ENCODE measurements at places on chromosomes 1 and 21.

- DNase-seq, result no peak
Observed at GRCh38 chr1:228145463-228146416, 4.0 kb upstream of the GJC2 start.

DNA sequence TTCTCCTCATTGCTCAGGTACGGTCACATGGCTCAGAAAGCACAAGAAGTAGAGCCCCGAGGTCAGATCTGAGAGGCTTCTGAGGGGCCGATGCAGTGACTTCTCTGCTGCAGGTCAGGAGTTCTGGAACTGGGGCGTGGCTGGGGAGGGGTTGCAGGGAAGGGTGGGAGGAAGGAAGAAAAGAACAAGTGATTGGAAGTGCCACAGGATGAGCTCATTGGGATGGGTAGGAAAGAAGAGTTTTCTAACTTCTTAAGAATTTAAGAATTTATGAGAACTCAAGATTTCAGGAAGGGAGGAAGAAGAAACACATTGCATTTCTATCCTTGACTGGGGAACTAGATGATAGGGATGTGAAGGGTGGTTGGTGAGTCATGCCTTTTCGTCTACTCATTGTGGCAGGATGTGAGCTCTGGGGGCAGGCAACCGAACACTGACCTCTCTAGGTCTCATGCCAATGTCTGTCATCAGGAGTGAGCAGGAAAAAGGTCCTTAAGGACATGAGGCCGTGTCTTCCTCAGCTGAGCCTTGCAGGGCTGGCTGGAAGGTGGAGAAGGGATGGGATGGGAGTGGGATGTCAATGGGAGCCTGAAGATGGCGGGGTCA lies 497 bp downstream of the FCRLB start:
- DNase-seq, result no peak

DNA sequence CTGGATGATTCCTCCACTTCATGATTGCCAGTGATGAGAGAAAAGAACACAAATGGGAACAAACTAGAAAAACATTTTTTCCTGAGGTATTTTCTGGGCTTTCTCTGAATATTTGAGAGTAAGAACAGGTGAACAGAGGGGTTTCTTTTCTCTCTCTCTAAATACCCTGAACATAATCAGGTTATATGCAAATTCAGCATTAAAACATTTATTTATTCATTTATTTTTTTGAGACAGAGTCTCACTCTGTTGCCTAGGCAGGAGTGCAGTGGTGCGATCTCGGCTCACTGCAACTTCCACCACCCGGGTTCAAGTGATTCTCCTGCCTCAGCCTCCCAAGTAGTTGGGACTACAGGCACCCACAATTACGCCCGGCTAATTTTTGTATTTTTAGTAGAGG lies 5.8 kb upstream of the LEFTY2 start:
- no peak for DNase-seq

GRCh38 chr1:61323681-61324328 lies 241.4 kb downstream of the NFIA start:
- DNase-seq, result no peak

DNA sequence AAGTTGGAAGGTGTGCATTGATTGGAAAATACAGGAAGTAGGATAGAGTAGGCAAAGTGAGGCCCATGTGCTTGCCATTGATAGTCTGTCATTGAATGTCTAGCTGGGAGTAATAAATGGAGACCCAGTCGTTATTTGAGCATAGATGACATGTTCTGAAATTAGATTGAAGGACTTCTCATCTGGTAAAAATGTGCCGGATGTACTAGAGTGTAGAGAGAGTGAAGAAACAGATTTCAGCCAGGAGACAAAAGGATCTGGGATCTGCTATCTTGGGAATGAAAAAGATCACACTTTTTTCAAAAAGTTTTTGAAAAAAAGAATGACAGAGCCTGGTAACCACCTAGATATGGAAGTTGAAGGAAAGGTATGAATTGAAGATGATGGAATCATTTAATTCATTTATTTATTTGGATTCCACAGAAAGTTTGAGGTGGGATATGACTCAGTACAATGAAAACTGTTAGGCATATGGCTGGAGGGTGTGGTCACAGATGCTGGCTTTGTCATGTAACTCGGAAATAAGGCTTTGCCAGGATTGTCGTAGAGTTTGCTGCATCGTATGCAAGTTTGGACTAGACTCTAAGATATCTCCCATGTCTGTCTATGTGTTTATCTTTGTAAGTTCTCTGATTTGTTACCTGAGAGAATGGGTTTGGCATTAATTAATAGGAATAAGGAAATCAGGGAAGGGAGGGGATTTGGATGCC lies 137.1 kb downstream of the PBX1 start:
- no peak for DNase-seq

GRCh38 chr21:31974454-31974985 lies 101.7 kb downstream of the HUNK start:
- DNase-seq, result no peak

DNA sequence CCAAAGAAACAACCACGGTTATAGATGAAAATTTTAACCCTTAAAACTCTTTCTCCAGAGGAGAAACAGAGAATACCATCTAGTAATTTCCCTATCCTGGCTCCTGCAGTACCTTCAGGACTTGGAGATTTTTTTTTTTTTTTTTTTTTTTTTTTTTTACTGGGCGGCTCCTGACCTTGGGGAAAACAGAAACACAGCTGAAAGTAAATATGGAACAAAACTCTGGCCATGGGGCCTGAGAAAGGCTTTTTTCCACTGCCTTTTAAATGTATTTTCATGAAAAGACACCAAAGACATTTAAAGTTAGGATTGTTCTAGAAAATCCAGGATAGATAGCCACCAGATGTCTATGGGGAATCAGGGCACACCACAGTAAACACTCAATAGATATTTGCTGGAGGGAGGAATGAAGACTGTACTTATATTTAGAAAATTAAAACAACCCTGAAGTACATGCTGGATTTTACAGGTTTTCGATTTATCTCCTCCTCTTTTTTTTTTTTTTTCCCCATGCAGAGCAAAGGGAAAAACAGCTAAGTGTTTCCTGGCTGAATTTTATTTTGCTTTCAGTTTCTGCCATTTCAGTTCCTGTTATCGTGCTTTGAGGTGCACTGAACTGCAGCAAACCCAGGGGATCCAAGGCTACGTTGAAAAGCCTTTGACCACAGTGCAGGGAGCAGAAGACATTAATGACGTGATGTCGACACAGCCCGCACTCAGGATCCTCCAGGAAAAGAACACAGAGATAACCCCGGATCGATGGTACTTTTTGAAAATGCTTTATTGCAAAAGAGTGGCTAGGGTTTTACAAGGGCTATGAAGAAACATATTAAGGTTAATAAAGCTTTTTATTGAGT lies 35.7 kb upstream of the CNN3 start:
- no peak for DNase-seq

GRCh38 chr1:117037802-117038201 lies 22.3 kb upstream of the TTF2 start:
- no peak for DNase-seq

DNA sequence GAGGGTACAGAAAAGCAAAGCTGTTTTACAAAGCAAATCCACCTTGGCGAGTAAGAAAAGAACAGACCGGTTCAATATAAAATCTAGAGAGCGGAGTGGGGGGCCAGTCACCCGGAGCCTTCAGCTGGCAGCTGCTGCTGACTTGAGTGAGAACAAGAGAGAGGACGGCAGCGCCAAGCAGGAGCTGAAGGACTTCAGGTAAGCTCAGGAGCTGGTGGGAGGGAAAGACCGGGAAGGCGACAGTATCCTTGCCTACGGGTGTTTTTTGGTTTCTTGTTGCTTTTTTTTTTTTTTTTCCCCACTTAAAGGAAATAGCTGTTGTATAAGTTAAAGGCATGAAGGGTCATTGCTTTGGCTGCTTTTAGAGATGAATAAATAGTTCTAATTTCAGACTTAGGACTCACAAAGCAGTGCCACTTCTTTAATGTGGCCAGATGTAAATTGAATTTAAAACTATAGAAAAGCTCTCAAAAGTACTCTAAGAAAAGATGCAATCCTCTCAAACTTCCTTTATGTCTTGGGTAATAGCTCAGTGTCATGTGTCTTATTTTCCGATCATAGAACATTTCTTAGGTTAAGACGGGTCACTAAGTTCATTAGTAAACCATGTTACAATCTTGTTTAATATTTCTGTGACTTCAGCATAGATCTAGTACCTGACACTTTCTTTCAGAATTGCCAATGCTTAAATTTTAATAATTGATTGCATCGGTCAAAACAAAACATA lies 82.8 kb downstream of the PRDM2 start:
- DNase-seq, result no peak

- no peak for DNase-seq
Observed at GRCh38 chr1:194477908-194478307, 1291.5 kb upstream of the B3GALT2 start.

DNA sequence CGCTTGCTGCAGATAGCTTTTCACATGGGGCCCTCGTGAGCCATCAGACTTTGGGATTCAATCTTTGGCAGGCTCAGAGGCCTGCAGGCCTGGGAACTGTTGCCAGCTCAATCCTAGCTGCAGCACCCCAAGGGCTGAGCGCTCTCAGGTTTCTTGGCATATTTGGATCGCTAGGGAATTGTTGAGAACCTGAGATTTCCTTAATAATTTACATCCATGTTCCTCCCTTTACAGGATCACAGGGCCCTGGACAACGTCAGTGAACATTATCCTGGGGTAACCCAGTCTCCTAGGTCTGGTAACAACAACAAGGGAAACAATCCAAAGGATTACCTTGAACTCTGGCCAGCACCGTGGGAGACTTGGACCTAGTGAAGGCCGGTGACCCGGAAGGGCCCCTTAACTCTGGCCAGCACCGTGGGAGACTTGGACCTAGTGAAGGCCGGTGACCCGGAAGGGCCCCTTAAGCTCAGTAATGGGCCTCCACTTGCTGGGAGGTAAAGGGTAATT lies 49.3 kb upstream of the NEK2 start:
- DNase-seq, result no peak

- DNase-seq, result no peak
Observed at GRCh38 chr1:214573386-214574318, 22.2 kb upstream of the PTPN14 start.

GRCh38 chr1:206783506-206783905 lies 11.2 kb upstream of the IL10 start:
- no peak for DNase-seq
